ENCODE measurements at places on chromosomes 16 and 17.
A peak's percentile ranks its signal among the peaks of the same experiment; 100 is the strongest.

DNA sequence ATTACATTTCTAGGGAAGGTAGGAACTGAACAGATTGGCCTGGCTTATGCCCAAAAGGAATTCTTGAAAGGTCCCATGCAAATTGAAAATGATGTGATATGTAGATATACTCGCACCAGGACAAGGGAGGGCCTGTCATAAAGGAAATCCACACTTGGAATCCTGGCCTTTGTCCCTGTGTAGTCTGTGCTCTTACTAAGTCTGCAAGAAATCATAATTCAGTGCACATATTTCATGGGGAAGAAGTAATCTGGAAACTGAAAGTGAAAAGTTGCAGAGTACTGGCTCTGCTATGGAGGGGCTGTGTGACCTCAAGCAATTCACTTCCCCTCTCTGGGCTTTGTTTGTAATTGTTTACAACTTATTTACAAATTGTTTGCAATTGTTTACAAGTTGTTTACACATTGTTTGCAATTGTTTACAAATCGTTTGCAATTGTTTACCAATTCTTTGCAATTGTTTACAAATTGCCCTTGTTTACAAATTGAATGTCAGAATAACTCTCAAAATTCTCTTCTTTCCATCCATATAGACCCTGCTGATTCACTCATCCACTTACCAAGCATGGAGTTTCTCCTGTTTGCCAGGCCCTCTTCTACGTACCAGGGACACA lies 12.9 kb downstream of the SCNN1G start:
- no peak for DNase-seq

DNA sequence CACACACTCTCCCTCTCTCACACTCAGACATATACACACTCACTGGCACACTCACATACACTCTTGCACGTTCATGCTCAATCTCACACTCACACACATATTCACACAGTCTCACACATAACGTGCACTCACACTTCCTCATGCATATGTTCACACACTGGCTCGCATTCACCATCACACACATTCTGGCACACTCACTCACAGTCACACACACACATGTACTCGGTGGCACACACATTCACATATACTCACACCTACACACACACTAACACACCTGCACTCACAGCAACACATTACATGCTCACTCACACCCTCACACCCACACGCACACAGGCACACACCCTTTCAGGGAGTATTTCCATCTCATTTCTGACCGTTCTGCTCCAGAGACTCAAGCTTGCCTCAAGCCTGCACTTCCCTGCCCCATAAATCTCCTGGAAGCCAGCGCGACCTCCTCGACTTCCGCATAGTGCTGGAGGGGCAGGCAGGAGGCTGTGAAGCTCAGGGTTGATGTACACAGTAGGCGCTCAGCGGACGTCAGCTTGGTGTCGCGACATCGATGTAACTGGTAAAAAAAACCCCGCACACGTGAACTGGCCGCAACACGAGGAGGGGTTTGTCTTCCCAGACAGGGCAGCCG lies 66.7 kb upstream of the FOXF1 start:
- DNase-seq: no peak

GRCh38 chr17:16974569-16975276 lies 2.8 kb upstream of the TNFRSF13B start:
- no peak for DNase-seq

- DNase-seq: peak; percentile 22
Observed at GRCh38 chr16:73206151-73206707, 158.3 kb upstream of the ZFHX3 start.

GRCh38 chr16:68313116-68313515 lies 2.3 kb downstream of the PRMT7 start:
- no peak for DNase-seq

DNA sequence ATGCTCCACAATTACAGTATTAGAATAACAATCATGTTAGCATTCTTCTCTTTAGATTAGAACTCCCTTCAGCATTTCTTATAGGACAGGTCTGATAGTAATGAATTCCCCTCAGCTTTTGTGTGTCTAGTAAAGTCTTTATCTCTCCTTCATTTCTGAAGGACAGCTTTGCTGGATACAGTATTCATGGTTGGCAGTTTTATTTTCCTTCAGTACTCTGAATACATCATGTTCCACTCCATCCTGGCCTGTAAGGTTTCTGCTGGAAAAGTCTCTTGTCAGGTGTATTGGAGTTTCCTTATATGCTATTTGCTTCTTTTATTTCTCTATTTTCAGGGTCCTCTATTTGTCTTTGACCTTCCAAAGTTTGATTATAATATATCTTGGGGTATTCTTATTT lies 4.0 kb upstream of the ABCA10 start:
- no peak for DNase-seq

GRCh38 chr16:56987692-56988091 lies 1.7 kb upstream of the NLRC5 start:
- no peak for DNase-seq

DNA sequence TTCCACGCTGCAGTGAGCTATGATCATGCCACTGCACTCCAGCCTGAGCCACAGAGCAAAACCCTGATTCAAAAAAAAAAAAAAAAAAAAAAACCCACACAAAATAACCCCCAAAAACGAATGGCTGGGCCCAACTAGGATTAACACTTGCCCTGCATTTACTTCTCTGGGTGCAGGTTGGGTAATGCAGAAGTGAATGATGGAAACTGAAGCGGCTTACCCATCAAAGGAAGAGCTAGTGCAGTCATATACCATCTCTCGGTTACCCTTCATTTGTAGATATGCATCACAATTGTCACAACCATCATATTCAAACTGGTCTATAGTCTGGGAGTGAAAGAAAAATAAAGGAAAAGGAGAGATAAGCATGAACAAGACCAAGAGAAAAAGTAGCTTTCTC lies 819 bp downstream of the SUPT4H1 start:
- DNase-seq: peak; percentile 35

Data from NB4 (cell line).